ENCODE measurements at places on chromosomes 6 and 20. TPM values are rescaled to one million over a fixed set of nuclear protein-coding genes. Genes with fewer than 3 reads are reported as not detected.
A peak's percentile ranks its signal among the peaks of the same experiment; 100 is the strongest.

GRCh38 chr20:5550733-5551529 is 199.3 kb upstream of the SHLD1 start:
- no peak for DNase-seq

GRCh38 chr6:3571250-3571681 is 114.4 kb upstream of the SLC22A23 start:
- DNase-seq: no peak

Gene C2
- polyA plus RNA-seq: 1.7 TPM

Gene PSORS1C2
- not detected for polyA plus RNA-seq

- no peak for DNase-seq
Measured at GRCh38 chr6:41288754-41289129, 2.3 kb upstream of the TREM1 start.

DNA sequence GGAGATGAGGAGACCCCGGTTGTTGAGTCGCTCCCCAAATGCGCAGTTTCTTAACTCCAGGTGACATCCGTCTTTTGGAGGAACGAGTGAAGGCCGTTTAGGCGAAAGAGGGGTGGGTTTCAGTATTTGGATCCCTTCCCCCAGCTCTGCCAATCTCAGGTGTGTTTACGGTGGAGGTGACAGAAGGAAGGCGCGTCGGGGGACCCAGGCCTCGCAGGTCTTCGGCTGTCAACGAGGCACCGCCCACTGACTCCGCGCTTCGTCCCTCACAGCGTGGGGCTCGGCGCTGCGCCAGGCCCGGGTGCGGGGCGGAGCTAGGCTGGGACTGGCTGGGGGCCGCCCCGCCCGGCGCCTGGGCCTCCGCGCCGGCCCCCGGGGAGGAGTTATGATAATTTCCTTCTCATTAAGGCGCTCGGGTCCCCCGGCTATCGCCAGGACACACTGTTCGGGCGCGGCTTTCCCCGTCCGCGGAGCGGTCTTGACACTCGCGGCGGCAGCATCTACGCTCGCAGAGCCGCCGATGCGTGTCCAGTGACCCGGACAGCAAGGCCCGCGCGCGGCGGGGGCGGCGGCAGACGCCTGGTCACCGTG is at the start of gene TFAP2C:
TFAP2C (plus strand) TSS at position 434 of the 591 bp plus-strand sequence. CDS start 239 bp downstream, outside the sequence.
- peak; percentile 38 for DNase-seq

GRCh38 chr6:22392711-22393110 is 95.9 kb upstream of the PRL start:
- no peak for DNase-seq
